ENCODE measurements at places on chromosomes 2 and 18.

DNA sequence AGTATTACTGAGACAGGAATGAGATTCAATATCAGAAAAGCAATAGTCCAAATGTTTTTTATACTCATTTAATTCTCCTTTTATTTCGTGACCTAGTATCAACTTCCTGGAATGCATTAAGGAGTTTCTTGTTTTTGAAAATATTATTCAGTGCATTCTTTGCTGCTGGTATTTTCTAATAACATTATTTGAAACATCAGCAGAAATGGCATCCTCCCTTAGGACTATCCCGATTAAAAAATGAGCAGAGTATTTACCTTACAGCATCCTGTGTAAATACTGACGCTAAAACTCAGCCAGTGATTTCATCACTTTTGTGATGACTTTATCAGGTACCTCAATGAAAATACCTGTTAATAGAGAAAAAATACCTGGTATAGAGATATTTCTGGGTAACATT lies 16.3 kb downstream of the COL4A3 start:
- DNase-seq = no peak

GRCh38 chr2:15557887-15558311 lies 3.2 kb downstream of the NBAS start:
- no peak for DNase-seq

DNA sequence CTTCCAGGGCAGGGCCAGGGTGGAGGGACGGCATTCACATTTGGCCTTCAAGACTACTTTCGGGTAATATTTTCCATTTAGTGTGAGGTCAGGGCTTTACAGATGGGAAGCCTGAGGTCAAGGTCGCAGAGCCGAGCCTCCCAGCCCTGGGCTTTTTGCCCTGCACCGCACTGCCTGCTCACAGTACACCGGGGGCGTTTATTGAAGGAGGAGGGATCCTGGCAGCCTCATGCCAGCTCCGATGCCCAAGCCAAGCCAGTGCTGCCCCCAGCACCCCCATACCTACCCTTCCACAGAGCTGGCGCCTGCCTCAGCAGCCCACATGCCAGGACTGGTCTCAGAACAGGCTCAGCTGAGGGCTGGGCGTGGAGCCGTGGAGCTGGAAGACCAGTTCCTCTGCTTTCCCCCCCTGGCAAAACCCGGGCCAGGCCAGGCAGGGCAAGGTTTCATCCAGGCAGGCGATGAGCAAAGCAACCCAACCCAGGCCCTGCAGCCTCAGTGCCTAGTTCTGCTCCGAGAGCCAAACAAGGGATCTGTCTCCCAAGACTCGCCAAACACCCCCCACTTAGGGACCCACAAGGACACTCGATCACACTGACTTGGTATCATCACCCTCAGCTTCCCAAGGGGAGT lies 11.9 kb downstream of the SDC1 start:
- no peak for DNase-seq

GRCh38 chr18:59833785-59834184 lies 66.0 kb upstream of the PMAIP1 start:
- no peak for DNase-seq

DNA sequence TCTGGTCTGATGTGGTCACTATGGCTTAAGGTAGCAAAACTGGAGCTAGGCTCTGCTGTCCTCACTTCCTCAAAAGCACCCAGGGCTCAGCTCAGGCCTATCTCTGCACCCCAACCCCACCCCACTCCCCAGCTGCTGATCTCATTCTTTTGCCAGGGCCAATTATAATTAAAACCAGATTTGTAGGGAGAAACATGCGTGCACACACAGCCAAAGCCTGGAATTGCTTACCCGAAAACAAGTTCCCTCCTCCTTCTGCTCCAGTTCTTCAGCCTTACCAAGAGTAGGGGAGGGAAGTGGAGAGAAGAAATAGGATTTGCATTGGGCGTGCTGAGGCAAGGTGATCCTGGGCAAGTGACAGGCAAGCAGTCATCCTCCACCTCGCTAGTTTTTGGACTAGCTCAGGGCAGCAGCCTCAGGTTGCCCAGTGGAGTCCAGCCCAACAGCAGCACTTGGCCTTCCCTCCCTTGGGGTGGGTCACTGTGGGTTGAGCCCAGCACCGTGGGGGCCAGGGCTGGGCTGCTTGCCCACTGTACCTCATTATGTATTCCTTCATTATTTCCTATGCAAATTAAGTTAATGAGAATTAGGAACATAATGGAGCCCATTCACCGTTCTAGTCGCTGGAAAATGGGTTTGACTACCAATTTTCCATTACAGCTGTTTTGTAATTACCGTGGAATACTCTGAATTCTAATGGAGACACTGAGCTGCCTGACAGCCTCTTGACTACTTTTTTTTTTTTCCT lies 199.1 kb upstream of the CELF4 start:
- DNase-seq = no peak

DNA sequence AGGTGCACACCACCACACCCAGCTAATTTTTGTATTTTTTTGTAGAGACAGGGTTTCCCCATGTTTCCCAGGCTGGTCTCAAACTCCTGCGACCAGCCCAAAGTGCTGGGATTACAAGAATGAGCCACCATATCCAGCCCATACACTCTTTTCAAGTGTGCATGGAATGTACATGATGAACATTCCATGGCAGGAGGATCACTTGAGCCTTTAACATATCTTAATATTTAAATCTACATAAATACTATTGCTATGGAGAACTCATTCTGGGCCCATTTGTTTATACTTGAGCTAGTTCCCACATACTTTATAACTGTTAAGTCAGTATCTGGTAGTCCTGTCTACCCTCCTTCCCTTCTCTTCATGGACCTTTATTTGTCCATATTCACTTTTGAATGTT lies 48.4 kb downstream of the RPE start:
- DNase-seq = no peak

DNA sequence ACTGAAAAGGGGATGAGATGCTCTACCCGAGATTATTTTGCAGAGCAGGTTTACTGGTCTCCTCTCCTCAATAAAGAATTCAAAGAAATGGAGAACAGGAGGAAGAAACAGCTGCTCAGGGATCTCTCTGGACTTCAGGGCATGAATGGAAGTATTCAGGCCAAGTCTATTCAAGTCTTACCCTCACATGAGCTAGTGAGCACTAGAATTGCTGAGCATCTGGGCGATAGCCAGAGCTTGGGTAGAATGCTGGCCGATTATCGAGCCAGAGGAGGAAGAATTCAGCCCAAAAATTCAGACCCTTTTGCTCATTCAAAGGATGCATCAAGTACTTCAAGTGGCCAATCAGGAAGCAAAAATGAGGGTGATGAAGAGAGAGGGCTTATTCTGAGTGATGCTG lies 60.0 kb downstream of the PIKFYVE start:
- DNase-seq = no peak

GRCh38 chr18:77168811-77169311 lies 36.3 kb upstream of the MBP start:
- DNase-seq = no peak

GRCh38 chr2:162028511-162028910 lies 45.5 kb downstream of the DPP4 start:
- DNase-seq = no peak

DNA sequence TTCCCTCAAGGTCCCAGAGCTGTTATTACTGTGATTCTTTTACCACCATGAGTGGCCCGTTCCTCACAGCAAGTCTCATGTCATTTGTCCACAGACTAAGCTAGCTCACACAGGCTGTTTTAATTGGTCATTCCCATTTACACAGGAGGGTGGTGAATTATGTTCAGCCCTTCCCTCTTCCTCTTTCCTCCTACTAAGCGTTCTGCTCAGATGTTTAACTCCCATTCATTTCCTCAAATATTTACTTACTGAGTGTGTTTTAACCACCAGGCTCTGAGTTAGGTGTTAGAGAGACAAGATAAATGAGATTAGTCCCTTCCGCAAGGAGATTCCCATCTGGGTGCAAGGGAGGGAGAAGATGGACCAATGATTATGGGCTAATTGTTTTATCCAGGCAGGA lies 403.6 kb upstream of the ACVR2A start:
- no peak for DNase-seq

- DNase-seq = no peak
Observed at GRCh38 chr2:60527762-60528161, 25.7 kb downstream of the BCL11A start.

- no peak for DNase-seq
Observed at GRCh38 chr2:190382851-190383250, 25.3 kb upstream of the MFSD6 start.

GRCh38 chr2:178282075-178282815 lies 87.9 kb downstream of the OSBPL6 start:
- DNase-seq = peak; percentile 39

DNA sequence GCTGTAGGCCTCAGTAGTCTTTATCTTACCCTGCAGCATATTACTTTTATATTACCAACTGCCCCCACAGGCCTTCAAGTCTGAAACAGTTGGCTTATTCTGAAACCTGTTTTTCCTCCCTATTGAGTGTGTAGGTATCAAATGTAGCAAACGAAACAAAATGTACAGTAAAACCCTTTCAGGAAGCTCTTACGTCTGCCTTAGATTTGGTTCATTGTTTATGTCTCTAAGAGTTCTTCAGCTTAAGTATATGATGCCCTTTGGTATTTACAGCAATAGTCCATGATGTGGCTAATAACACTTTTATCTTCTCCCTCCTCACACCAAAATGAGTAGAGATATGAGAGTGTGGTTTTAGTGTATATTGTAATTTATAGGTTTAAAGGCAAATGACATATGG lies 108.8 kb downstream of the DOCK10 start:
- no peak for DNase-seq

DNA sequence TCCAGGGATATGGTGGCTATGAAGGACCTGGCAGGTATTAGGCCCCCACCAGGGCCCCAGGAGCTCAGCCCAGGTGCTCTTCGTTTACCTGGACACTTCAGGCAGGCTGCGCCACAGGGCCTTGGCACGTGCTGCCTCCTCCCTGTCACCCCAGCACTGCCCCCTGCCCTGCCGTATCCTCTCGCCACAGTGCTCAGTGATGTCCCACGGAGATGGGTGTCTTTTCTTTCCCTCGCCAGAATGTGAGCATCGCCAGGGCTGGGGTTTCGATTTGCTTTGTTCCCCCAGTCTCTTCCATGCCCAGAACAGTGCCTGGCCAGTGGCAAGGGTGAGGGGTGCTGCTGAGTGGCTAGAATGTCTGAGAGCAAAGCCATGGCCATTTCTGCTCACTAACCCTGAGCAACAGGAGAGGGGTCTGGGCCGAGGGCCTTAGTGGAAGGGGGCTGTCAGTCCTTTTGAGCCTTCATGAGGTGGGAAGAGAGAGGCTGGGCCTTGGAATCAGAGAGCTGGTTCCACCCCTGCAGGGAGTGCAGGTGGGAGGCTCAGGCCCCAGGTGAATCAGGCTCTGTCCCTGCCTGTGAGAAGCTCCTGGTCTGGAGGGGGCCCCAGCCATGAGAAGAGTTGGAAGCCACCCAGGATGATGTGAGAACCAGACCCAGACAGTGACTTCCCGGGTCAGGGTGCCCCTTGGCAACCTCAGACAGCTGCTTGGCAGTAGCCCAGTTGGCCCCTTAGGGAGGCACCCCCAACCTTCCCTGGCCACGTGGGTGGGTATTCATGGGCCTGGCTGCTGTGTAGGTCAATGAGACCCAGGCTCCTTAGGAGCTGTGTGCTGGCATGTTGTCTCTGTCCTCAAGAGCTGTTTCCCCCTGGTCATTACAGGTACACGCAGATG lies 129.9 kb upstream of the HS6ST1 start:
- DNase-seq = peak; percentile 10

DNA sequence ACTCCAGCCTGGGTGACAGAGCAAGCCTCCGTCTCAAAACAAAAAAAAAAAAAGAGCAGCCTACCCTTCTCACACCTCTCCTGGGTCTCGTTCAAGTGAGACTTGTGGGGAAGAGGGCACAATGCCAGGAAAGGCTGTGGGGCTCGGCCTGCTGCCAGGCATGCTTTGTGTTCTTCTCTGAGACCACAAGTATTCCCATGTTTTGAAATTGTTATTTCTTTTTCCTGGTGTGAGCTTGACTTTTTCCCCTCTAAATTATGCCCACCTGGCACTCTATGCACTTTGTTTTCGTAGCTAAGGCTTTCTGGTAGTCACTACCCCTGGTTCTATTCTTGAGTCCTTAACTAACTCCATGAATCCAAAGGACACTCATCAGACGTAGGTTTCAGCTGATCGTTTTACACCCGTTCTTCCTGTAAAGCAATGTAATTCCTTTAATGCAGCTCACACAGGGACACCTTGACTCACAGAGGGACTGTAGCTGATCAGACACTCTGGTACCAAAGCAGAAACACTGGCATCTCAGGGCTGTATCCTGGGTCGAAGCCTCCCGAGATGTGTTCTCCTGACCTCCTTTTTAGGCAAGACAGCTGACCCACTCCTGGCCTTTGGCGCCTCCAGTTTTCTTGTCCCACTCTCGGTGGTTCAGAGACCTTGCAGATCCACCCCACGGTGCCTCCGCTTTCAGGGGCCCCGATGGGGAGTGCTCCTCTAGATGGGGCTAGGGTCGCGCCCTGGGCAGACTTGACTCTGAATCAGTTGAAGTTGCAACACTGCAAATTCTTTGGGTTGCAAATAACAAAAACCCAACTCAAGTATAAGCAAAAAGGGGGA lies 193.3 kb upstream of the AGAP1 start:
- DNase-seq = no peak

DNA sequence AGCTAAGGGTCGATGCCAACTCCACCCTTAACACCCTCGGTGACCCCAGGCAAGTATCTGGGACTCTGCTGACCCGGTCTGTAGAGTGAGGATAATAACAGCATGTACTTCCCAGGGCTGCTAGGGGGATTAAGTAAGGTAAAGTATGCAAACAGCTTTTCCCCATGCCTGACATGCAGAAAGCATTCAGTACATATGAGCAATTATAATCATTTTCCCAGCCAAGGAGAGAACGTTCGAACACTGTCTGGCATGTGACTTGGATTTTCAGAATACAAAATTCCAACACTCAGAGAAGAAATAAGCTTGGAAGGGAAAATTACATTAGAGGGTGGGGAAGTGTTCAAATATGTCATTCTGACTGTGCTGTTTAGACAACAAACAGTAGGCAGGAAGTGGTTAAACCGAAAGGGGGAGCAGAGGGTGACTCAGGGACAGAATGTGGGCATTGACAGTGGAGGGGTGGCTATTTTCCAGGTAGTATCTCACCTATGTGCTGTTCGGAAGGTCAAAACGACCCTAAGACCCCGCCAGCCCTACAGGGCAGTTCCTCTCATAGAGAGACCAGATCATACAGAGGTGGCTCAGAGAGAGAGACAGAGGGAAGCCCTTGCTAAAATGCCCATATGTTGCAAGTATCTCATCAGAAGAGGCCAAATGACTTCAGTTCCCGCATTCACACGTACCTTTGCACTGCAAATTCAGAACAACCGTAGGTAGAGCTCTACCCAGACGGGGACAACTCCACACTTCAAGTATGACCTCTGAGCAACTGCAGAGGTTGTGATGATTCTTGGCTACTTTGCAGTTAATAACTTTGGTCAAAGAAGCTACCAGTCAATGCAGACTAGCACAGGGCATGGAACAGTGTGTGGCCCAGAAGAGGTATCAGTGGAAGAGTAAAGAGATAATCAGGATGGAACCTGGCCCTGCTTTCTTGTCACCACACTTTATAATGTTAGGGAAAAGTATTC lies 14.8 kb downstream of the ASPRV1 start:
- no peak for DNase-seq

DNA sequence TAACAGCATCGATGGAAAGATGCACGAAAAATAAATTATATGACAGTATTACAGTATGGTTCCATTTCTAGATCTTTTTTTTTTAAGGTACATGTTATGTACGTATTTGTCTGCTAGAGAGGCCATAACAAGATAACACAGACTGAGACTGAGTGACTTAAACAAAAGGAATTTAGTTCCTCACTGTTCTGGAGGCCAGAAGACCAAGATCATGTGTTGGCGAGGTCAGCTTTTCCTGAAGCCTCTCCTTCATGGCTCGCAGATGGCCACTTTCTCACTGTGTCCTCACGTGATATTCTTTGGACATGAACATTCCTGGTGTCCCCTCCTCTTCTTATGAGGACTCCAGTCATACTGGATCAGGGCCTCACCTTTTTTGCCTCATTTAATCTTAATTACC lies 177.4 kb downstream of the CAPN13 start:
- no peak for DNase-seq

Data from mesothelial cell of epicardium (in vitro differentiated cells).